ENCODE measurements at places on chromosomes 5 and 9.

- no peak for DNase-seq
Measured at GRCh38 chr9:72579190-72579589, 57.8 kb downstream of the TMC1 start.

- DNase-seq, result no peak
Measured at GRCh38 chr9:116795821-116796220, 108.7 kb downstream of the TRIM32 start.

DNA sequence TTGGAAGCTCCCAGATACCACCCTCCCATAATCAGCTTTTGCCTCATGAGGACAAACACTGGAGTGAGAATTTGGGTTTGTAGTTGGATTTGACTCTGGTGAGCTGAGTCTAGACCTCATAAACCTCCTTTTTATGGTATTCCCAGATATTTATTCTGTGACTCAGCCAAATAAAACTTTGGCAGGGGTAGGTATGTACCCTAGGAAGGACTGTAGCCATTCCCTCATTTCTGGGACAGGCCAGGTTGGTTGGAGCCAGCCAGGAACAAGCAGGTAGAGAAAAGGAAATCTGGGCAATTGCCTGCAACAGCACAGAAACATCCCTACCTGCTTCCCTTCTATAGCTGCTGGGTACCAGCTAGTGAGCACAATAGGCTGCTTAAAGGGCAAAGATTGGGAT is 19.4 kb downstream of the ENHO start:
- DNase-seq, result no peak

DNA sequence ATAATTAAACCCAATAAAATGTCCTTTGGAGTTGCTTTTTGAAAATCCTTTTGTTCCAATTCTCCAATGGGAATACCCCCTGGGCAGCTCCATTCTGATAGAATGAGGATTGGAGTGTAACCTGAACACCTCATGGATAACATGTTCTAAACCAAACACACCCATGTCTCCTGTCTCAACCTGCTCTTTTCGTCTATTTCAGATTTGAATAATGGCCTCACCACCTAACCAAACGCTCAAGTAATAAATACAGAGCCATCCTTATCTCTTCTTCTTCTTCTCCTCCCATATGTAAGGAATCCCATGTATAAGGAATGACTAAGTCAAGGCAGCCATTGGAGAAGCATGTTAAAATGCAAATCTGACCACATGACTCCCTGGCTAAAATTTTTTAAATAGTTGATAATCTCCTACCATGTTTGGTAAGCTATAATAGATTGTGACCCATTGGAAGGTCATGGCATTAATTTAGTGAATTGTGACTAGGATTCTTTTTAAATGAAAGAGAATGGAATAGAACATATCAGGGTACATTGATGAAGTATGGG is 26.0 kb downstream of the ELL2 start:
- DNase-seq, result no peak

GRCh38 chr9:14883310-14883944 is 26.8 kb downstream of the FREM1 start:
- no peak for DNase-seq

GRCh38 chr5:79050498-79050897 is 19.0 kb downstream of the DMGDH start:
- DNase-seq, result no peak

- DNase-seq, result no peak
Measured at GRCh38 chr5:8676695-8677094, 807.7 kb downstream of the MTRR start.

- no peak for DNase-seq
Measured at GRCh38 chr5:24817966-24818365, 173.2 kb upstream of the CDH10 start.
